ENCODE measurements at places on chromosomes 12 and 14.

DNA sequence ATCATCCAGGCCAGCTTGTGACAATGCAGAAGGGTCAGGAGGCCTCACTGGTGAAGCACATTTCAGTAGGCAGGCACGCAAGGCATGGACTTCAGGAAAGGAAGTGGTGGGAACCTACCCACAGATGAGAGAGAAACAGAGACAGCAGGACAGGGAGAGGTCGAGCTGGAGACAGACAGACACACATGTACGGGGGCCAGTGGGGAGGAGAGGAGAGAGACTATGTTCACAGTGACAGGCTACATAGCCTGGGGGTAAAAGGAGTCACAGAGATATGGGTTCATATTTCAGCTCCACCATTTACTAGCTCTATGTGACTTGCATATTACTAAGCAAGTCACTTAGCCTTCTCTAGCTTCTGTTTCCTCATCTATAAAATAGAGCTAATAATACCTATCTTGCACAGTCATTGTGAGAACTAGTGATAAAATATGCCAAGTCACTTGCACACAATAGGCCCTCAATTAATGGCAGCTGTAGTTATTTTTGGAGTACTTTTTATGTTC lies 91.1 kb upstream of the FUT8 start:
- DNase-seq: no peak

- no peak for DNase-seq
Measured at GRCh38 chr14:58066115-58066514, 85.9 kb downstream of the ARMH4 start.

GRCh38 chr14:75303381-75303789 lies 24.8 kb downstream of the FOS start:
- DNase-seq: no peak

DNA sequence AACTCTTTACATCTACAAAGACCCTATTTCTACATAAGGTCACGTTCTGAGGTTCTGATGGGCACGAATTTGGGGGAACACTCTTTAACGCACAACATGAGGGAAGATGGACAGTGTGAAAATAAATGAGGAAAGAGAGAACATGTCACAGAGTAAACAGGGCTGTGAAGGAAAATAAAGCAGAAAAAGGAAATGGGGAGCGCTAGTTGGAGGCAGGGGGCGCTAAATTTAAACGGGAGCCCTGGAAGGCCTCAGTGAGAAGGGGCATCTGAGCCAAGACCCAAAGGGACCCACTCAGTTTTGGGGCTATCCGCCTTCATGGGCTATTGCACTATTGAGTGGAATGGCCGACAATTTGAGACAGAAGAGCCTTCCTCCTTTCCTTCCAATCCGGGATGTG lies 50.5 kb downstream of the PLXNC1 start:
- no peak for DNase-seq

GRCh38 chr14:94681300-94682060 lies 69.3 kb downstream of the SERPINA3 start:
- DNase-seq: no peak

DNA sequence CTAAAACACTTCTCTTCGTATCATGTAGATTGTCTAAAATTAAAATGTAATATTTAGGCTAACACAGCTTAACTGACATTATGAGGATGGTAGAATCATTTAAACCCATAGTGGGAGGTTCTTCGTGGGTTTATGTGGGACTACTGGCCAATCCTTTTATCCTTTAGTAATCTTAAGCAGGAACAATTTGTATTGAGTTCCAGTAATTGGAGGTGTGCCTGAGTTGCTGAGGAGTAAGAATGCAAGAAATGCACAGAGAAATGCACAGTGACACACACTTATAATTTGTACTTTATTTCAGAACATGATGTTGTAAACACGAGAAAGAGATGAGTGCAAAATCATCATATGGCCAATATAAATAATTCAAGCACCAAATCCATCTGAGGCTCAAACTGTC lies 22.3 kb downstream of the OTOGL start:
- no peak for DNase-seq

DNA sequence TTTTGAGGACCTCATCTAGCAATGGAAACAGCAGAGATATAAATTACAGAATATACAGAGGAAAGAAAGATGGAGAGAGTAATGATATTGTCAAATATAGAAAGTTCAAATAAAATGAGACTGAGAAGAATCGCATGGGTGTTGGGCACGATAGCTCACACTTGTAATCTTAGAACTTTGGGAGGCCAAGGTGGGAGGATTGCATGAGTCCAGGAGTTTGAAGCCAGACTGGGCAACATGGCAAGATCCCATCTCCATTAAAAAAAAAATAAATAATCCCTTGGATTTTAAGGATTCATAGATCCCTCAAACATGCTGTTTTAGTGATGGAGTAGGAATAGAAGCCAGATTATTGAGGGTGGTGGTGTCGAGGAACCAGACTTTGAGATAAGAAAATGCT lies 1.9 kb downstream of the PYROXD1 start:
- DNase-seq: no peak

GRCh38 chr12:24038211-24038997 lies 88.9 kb upstream of the SOX5 start:
- DNase-seq: no peak

GRCh38 chr14:90605430-90605829 lies 208.6 kb downstream of the CALM1 start:
- no peak for DNase-seq

- DNase-seq: no peak
Measured at GRCh38 chr14:65179918-65180724, 77.8 kb upstream of the MAX start.

GRCh38 chr14:80924365-80925103 lies 17.0 kb downstream of the CEP128 start:
- no peak for DNase-seq

DNA sequence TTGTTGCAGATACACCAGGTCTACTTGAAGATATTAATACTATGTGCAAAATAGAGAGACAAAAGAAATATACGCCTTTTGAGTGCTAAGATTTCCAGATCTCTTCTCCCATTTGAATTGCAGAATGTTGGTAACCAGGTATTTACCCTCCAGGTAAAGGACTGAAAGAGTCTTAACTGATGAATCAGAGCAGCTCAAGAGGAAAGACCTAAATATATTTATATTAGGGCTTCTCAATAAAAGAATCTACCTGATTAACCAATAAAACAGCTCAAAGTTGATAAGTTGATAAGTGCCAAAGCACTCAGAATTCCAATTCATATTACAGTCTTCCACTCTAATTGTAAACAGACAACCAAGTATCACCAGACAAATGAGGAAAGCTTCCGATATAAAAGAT lies 59.2 kb downstream of the ZNF641 start:
- no peak for DNase-seq

DNA sequence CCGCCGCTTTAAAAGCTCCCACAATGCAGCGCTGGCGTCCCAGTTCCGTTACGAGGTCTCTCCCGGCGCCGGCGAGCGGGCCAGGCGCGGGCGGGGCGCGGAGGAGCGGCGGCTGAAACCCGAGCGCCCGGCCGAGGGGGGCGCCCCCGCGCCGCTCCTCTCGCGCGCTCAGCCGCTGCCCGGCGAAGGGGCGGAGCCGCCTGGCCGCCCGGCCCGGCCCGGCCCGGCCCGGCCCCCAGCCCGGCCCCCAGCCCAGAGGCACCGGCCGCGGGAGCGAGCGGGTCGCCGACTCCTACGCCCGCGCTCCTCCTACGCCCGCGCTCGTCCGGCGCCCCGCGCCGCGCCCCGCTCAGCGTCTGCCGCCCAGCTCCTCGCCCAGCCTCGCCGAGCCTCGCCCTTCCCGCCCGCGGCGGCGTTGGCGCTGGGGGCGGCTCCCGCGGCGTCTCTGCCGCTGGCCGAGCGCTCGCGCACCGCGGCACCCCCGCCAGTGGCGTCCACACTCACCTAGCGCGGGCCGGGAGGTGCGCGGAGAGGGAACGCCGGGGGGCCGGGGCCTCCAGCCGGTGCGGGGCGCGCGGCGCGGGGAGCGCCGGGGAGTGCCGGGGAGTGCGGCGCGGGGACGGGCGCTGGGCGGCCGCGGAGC lies at the start of gene RASSF8:
TSS of gene RASSF8 (plus strand) at position 255 of the 643 bp plus-strand sequence. CDS start 96,662 bp downstream, outside the sequence.
- DNase-seq: no peak

DNA sequence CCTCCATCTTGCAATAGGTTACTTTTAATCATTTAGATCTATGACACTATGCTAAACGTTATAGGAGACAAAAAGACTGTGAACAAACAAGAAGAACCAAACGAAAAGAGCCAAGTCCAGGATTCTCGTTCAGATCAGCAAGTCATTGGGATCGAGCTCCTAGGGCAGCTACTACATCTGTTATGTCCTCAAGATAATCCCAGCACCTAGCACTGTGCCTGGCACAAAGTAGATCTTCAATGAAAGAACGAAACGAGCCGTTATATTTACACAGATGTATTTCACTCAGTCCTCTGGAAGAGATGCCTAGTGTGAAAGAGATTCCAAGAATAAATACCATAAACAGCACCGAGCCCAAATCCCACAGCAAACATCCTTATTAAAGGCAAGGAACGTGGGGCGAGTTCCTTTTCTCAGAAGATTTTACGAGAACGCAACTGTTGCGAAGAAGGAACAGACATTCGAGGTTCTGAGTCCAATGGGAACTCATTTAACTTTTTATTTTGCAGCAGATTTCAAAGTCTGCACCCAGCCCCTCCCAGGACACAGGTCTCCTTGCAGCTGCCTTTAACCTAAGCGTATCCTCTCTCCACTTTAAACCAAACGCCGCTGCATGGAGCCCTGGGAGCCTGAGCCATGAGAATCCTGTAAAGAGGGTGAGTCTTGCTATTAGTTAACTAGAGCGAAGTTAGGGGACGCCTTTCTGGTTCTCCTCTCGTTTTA lies 544 bp upstream of the TDP1 start:
- DNase-seq: no peak

GRCh38 chr14:92481811-92482555 lies 31.6 kb upstream of the RIN3 start:
- DNase-seq: no peak

DNA sequence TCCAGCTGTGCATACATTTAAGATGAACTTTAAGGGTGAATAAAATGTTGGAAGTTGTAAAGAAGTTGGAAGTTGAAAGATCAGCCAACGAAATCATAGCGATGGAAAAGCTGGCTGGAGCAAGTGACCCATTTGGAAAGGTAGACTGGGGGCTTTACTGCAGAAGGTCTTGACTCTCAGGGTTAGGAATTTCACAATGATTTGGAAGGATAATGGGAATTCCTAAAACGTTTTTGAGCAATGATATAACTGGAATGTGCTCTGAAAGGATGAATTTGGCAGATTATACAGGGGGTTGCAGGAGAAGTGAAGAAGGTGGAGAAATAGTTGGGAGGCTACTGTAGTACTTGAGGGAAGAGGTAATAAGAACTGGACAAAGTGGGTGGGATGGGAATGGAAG lies 27.4 kb downstream of the EMP1 start:
- DNase-seq: no peak

DNA sequence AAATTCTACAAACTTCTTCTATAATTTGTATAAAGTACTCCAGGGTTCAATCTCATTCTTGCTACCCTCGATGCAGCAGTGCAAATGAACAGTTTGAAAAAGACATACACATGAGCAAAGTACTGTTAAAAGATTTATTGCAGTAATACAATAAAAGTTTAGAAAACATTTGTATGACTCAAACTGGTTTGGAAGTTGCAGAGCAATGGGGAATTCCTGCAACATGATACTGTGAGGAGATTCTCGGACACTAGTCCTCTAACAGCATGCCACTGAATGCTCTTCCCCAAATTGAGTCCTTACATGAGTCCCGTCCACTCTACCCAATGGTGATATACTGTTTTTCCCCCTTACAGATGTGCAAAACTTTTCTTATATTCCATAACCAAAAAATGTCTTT lies 45.4 kb downstream of the ATG14 start:
- no peak for DNase-seq

All from thoracic aorta (tissue), 2 donors.